AG04449 (cell line): ENCODE measurements at places on chromosomes 6 and 20.
A peak's percentile ranks its signal among the peaks of the same experiment; 100 is the strongest.

DNA sequence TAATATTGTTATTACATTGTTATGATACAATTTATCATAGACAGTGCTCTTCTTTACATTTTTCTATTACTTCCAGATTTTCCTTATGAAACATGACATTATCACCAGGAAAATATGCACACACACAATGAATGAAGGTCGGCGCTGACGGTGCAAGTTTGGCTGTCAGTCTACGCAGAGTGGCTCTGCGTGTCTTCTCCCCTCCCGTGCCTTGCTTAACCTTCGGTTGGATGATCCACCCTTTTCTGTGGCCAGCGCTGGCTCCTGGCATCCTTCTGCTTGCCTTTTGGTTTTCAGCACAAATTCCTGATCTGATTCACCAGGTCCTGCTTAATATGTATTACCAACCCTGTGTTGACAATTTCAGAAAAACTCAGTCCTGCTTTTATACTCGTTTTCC lies 157.4 kb downstream of the TSHZ2 start:
- DNase-seq = no peak

- no peak for DNase-seq
Measured at GRCh38 chr20:52971498-52972189, 514 bp upstream of the TSHZ2 start.

DNA sequence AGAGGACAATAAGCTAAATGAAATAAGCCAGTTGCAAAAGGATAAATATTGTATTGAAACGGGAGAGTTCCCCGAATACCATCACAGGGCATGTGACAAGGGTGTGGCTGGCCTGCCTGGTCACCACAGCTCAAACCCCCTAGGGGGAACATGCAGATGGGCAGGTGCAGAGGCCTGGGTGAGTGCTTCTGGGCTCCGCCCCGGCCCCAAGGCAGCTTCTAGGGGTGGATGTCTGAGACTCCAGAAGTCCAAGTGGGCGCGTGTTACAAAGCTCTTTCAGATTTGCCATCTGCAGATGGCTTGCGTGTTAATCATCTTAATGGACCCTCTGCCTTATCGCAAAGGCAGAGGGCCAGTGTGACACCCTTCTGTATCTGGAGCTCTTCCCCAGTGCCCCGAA lies 559.2 kb upstream of the IMPG1 start:
- DNase-seq = no peak

DNA sequence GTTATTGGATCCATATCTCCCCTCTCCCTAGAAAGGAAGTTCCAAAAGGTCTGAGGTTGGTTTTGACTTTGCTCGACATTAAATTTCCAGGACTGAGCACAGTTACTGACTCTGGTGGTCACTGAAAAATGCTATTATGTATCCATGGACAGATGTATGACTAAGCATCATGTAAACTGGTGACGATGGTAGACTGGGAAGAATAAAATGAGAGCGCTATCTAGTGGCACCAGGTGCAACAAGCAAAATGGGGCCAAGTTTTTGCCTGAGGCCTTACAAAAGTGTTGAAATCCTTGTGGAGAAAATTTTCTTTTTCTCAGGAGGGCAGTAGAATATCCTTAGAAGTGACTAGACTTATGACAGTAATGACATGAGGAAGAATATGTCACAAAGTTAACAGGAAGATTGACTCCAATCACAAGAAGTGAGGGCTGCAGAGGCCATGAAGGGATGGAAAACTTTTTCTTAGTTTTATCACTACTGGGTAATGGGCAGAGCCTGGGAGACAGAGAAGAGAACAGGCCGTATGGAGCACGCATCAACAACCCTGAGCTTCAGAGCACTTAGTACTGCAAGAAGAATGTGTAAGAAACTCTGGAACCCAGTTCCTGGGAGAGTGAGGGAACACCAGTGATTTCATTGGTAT lies 88.9 kb upstream of the ELOVL5 start:
- no peak for DNase-seq

DNA sequence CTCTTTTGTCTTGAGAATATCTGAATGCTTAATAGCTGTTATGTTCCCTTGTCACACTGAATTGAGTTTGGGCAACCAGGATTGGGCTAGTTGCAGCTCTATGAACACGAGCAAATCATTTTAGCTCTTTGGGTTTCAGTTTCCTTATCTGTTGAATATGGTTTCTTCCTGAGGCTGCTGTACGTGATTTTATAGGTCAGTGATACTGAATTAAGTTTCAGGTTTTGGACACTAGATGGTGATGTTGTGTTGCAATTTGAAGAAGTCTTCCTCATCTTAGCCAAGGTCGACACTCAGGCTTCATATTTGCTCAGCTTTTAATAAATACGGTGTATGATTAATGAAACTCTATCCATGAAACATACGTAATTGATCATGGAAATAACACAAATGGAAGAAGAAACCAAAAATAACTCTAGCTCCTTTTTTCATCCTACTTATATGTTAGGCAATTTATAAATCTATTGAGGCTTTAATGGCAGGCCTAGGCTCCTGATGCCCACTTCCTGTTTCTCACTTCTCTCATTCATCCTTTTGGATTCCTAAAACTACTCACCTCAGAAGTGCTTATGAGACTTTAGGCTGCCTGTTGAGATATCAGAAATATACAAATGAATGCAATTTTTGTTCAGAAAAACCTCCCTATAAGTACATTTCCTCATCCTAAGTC lies 354.1 kb upstream of the MAP3K7 start:
- peak; percentile 5 for DNase-seq

- DNase-seq = no peak
Measured at GRCh38 chr6:53818858-53819609, 24.2 kb downstream of the LRRC1 start.
